ENCODE measurements at places on chromosomes 6 and 20.

- no peak for DNase-seq
These were observed 11.7 kb downstream of the PARD6B start for GRCh38 chr20:50743087-50743486.

GRCh38 chr20:10412591-10413408 is 21.2 kb downstream of the MKKS start:
- no peak for DNase-seq

DNA sequence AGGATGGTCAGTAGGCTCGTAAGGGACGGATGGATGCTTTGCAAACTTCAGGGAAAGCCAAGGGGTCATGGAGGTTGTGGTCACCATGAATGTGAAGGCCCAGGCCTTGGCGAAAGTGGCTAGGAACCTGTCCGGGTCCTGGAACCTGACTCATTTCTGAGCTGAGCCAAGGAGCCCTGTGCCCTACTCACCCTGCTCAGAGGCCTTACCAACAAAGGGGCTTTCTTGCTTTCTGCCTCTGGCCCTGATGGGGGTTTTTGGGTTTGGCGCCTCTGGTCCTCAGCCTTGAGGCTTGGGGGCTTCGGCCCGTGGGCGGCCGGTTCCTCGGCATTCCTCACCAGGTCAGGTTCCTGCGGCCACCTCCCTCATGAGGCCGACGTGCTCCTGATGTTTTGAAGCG is 155.1 kb downstream of the DTNBP1 start:
- DNase-seq: no peak

DNA sequence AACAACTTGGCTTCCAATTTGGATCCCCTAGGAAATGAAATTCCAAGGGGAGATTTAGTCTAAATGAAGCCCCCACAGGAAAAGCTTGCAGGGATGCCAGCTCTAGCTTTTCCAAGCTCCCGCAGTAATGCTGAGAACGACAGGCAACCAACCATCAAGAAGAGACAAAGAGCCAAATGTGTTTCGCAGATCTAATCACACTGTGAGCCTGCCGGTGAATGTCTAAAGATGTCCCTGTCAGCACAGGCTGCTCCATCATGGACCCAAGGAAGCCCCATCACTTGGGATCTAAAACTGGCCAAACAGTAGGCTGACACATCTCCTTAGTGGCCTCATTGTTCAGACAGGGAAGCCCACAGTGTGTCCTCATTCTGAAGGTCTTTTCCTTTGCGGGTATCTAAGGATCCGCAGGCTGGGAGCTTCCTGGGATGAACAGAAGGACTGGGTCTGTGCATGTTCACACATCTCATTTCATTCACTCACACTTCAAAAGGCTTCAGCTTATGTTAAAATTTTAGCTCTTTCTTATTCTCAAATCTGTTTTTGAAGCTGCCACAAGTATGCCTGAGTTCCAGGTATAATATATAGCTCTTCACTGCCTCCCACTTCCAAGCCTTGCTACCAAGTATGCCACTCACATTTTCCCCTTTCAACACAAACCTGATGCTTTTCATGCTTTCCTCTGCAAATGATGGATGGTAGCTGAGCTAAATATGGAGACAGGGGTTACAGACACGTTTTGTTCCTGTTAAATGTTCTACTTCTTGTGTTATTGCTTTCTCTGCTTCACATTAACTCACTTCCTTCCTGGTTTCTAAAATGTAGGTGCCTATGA is 229.8 kb downstream of the HIVEP2 start:
- no peak for DNase-seq

GRCh38 chr6:151440930-151441329 is 11.0 kb downstream of the RMND1 start:
- no peak for DNase-seq

GRCh38 chr6:157790548-157791160 is 32.4 kb upstream of the SNX9 start:
- no peak for DNase-seq

- DNase-seq: peak; percentile 83
These were observed 1.6 kb downstream of the UTRN start for GRCh38 chr6:144286503-144287393.

DNA sequence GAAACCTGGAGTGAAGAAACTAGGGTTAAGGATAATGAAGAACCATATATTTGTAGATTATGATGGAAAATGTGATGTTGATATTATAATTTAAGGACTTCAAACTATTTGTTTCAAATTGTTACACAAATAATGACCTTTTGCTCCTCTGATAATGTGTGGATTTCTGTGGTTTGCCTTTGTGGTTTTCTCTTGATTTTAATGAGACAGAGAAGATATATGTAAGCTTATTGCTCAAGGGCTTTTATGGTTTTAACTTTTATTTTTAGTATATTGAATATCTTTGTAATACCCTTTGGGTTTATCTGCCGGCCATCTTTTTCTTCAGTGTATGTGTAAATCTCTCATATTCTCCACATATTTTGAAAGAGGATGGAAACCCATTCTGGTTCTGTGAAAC is 362.3 kb downstream of the RIMS1 start:
- no peak for DNase-seq

GRCh38 chr6:122284848-122285247 is 114.6 kb upstream of the HSF2 start:
- DNase-seq: no peak

- peak; percentile 44 for DNase-seq
These were observed 997 bp upstream of the FBXO30 start for GRCh38 chr6:145815309-145816274.

DNA sequence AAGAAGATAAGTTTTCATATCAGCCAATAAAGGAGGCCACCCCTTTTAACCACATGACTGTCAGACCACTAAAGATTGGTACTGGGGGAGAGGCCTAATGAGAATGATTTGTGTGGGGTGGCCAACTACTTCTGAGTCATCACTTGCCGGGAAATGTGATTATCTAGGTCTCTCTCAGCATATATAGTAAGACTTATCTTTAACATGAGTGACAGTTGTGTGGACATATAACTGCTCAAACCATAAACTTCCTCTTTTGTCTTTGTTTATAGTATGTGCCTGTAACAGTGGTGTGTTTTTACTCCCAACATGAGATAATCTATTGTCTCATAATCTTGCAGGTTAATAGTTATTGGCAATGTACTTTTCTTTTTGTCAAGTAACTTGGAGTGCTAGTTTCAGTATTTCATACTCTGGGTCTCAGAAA is 312.4 kb downstream of the CDKAL1 start:
- DNase-seq: no peak

DNA sequence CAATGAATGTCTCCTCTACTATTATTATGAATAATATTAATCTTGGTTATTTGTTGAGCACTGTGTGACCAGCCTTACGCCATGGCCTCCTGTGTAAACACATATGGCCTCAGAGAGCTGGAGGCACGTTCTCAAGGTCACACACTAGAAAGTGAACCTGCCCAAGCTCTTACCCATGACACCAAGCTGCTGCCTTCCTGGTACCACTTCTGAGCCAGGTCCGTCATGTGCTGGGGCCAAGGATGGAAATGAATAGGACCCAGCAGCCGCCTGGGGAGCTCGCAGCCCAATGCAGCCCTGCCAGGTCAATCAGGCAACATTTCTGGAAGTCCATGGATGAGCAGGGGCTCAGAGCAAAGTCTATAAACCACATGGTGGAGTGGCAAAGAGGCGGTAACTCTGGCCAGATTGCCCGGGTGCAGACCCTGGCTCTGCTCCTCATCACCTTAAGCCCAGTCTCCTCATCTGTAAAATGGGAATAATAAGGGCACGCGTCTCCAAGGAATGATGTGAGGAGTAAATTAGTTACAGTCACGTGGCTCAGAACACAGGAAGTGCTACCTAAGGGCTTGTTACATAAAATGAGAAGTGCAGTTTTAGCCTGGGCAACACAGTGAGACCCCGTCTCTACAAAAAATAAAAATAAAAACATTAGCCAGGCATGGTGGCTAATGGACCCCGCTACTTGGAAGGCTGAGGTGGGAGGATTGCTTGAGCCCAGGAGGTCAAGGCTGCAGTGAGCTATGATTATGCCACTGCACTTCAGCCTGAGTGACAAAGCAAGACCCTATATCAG is 61.5 kb downstream of the JPH2 start:
- no peak for DNase-seq

GRCh38 chr6:145723646-145724045 is 11.7 kb downstream of the EPM2A start:
- DNase-seq: peak; percentile 61

- no peak for DNase-seq
These were observed 38.5 kb downstream of the DST start for GRCh38 chr6:56604186-56604585.

- peak; percentile 70 for DNase-seq
These were observed 6.3 kb downstream of the OR2A4 start for GRCh38 chr6:131694832-131695426.

- DNase-seq: no peak
These were observed 26.0 kb downstream of the TOMM6 start for GRCh38 chr6:41813469-41813868.

- DNase-seq: no peak
These were observed 47.0 kb upstream of the NT5E start for GRCh38 chr6:85402922-85403321.

DNA sequence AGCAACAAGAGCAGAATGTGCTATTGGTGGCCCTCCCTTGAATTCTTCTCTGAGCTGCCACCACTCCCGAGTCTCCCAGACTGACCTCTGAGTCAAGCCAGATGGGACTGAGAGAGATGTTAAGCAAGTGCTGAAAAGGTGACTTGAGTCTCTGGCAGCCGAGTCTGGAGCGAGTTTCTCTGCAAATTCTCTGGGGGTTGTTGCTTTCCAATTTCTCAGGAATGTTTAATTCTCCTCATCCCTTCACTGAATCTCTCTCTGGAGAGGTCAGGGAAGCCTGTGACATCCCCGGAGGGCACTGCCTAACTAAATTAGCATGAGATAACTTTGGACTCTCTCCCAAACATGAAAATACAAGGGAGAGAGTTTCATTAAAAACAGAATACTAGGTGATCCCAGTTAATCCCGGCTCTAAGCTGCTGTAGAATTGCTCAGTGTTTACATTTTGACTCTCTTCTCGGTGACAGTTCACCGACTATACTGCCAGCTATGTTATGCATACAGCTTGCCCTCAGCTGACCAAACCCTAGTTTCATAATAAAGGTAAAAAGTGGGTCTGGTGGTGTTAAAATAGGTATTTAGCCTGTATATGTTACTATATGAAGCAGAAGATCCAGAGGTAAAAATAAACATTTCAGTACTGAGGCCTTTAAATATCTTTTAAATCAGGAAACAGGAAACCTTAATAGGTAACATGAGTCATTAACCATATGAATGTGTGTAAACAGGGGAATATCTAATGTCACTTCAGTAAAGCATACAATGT is 157.9 kb downstream of the FOXC1 start:
- peak; percentile 93 for DNase-seq

DNA sequence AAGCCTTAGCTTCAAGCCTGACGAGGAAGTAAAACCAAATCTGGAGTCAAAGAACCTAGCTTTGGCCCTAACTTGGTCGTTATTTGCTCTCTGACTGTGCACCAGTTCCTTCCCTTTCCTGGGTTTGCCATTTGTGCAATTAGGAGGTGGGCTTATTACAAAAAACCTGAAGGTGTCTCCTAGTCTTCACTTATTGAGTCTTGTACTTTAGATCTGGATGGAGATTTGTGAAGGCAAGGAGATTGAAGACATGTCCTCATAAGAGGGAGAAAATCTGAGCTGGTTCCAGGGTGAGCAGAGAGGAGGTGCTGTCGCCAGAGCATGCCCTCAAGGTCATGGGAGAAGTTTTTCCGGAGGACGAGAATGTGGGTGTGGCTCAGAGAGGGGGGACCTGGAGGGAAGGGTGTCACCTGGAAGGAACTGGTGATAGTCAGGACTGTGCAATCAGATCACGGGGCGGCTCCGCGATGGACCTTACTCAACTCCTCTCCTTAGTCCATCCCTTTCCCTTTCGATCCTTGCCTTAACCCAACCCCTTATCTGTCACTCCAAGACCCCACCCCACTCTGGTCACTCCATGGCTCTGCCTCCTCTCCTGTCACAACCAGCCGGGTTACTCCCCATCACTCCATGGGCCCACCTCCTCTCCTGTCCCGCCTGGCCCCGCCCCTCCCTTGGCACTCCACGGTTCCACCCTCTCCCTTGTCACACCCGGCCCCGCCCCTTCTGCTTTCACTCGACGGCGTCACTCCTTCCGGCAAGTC is 588 bp upstream of the ACSS2 start:
- DNase-seq: peak; percentile 98

GRCh38 chr20:46682063-46682821 is 7.0 kb downstream of the TP53RK start:
- DNase-seq: no peak

DNA sequence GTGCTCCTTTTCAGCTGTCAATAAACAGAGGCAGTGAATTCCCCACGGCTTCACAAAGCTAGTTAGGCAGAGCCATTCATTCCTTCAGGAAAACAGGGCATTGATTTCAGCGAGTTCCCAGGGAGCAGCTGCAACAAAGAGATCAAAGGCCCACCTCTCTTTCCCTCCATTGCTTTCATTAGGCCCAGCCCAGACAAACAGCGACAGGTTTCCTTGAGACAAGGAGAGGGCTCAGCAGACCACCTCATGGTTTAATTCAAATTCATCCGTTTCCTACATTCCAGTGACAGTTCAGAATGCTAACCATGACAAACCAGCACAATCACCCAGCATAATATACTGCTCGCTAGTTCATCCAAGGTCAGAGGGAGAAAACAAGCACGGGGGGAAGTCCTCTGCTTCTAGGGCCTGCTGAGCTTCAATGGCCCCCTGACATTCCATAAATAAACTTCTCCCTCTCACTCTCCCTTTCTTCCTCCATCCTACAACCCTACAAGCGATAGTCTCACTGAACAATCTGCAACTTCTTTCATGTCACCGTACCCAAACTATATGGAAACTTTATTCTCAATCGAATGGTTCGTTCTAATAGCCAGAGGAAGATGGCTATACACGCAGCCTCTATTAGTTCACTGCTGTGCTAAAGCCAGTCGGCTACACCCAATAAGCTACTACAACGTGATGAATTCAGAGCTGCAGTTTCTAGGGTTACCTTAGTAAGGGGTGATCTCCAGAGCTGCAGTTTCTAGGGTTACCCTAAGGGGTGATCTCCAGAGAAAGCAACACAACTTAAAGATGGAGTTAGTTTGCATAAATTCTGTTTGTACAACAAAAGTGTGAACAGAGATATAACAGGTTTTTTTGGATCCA is 34.7 kb downstream of the PLAGL1 start:
- DNase-seq: peak; percentile 44

DNA sequence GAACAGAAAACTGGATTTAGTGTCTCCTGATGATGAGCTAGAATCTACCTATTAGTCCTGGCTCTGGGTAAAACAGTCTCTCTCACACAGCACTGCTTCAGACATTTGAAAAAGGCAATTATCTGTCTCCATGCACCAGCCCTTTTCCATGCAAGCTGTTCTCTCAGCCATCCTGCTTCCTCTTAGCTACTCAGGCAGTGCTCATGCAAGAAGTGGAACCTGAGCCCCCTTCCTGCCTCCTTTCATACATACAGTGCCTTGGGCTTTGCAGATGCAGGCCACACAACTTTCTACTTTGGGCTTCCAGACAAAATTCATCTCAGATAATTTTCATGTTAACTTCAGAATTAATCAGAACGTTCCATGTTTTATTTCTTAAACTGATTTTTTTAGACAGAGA is 151.3 kb downstream of the RALGAPA2 start:
- no peak for DNase-seq
